Activated CD8-positive, alpha-beta memory T cell treated with anti-CD3 and anti-CD28 coated beads for 1 hour (primary cell): ENCODE measurements at places on chromosomes 7 and 10.

DNA sequence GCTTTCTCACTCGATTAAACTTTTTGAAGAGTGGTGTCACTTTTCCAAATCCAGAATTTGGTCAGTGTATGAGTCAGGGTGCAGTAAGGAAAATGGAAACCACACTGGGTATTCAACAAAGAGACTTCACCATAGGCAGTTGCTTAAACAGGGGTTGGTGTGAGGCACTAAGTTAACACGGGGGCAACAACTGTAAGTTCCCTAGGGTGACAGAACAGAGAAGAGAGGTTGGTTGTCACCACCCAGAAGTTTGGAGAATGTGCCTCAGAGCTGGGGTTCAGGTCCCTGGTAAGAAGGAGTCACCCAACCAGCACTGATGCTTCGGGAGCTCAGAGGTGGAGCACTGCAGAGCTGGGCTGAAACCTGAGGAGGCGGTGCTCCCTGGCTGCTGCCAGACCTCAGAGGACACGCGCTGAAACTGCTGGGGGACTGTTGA lies 170.4 kb downstream of the ARID5B start:
- DNase-seq, result no peak

DNA sequence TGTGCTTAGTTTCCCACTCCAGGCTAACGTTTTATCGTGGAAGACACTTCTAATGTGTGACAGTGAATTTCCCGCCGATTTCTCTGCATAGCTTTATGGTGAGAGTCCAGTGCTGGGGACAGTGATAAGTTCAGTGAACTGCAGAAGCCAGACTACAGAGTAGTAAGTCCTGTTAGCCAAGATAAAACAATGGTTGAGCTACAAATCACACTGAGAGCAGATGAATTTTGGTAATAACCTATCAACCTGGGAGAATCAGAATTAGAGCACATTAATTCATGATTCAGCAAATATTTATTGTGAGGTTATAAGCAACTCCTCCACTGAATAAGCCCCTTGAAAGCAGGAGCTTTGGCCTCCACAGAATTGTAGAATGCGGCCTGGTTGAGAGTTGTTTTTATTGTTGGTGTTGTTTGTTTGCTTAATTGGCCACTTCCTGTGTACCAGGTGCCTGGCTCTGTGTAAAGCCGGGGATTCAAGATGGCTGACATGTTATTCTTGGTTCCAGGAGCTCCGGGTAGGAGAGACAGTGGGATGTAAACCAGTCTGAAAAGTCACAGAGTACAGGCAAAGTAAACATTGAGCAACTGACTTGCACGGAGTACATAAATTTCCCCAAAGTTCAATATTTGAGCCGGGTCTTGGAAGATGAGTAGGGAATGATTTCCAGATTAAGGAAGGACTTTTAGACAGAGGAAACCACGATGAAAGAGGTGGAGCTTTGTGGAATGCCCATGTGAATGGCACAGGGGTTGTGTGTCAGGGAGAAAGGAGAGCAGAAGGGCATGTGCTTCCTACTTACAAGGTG lies 112.7 kb downstream of the SNX10 start:
- DNase-seq, result no peak

- no peak for DNase-seq
Observed at GRCh38 chr10:31701546-31701945, 227.1 kb downstream of the ARHGAP12 start.

DNA sequence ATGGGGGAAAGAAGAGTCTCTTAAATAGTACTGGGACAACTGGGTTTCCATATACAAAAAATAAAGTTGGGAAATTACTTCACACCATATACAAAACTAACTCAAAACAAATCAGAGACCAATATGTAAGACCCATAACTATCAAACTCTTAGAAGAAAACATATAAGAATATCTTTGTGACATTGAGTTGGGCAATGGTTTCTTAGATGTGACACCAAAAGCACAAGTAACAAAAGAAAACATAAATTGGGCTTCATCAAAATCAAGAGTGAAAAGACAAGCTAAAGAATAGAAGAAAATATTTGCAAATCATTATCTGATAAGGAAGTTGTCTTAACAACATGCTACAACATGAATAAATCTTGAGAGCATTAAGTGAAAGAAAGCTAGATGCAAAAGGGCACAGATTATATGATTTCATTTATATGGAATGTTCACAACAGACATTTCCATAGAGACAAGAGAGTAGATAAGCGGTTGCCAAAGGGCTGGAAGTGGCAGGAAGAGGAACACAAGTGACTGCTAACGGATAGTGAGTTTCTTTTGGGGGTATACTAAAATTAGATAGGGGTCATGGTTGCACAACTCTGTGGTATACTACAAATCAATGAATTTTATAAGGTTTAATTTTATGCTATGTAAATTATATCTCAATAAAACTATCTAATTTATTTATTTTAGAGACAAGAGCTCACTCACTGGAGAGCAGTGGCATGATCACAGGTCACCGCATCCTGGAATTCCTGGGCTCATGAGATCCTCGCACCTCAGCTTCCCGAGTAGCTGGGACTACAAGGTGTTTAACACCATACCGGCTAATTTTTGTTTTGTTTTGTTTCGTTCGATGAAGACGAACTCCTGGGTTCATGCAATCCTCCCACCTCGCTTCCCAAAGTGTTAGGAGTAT lies 35.4 kb downstream of the JMJD1C start:
- DNase-seq, result no peak

DNA sequence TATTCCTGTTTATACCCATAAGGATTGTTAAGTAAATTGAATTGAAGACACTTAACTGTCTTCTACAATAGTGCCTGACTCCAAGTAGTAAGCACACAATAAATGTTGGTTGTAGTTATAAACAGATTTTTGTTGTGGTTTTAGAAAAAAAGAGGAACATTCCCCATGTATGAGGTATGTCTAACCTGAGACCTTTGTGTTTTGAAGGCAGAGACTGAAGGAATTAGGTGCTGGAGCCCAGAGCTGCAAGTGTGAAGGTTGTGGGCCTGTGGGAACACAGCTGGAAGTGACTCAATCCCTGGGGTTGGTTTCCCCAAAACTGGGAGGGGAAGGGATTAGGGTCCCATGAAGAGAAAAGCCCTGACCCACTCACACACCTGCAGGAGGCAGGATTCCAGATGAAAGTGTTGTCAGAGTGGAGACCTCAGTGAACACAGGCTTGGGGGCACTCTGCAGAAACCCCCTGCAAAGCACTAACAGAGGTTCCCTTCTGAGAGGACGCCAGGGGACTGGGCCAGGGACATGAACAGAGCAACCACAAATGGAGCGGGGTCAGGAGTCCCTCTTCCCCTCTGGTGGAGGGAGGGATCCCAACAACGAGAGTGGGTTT lies 265.1 kb upstream of the KLF14 start:
- DNase-seq, result no peak

- DNase-seq, result no peak
Observed at GRCh38 chr7:106721816-106722785, 61.1 kb upstream of the CCDC71L start.

DNA sequence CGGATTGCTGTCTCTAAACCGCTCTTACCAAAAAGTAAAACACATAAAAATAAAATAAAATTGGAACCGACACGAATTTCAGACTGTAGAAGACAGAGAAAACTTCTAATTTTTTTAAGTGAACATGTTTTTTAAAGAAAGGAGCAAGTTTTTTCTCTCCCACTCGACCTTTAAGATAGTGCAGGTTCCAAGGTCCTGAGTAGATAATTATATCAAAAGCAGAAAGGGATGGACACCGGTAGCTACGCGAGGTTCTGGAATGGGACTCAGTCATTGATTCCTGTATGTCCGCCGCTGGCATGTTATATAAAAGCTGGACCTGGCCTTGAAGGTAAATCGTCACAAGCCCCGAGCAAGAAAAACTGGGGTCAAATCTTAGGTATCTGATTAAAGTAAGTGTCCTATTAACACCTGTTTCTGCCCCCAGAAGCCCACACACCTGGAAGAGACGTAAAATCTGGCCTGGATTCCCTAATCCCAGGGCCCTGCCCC lies 462 bp upstream of the CISD1 start:
- DNase-seq, result no peak

DNA sequence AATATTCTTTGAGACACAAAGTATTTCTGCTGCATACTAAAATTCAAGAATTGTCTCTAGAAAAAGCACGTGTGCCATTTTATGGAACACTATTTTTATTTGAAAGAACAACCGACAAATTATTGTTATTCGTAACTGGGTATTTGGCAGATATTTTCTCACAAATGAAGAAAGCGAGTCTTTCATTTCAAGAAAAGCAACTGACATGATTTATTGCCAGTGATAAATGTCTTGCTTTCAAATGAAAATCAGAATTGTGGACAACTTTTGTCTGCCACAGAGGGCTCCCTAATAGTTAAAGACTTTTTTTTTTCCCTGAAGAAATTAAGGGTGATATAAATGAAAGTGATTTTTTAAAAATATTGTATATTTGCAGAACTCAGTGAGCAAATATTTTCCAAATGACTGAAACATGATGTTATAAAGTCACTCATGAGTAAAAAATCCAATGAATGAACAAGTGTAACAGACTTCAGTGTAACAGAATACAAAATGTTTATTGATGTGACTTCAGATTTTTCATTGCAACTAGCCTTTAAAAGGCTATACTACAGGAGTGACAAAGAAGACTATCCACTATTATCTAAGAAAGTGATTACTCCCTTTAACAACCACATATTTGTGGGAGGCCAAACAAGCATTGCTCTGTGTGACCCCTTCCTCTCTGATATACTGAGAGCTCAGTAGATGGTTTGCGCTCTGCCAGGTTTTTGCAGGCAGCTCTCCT lies 49.0 kb upstream of the SEMA3E start:
- no peak for DNase-seq

DNA sequence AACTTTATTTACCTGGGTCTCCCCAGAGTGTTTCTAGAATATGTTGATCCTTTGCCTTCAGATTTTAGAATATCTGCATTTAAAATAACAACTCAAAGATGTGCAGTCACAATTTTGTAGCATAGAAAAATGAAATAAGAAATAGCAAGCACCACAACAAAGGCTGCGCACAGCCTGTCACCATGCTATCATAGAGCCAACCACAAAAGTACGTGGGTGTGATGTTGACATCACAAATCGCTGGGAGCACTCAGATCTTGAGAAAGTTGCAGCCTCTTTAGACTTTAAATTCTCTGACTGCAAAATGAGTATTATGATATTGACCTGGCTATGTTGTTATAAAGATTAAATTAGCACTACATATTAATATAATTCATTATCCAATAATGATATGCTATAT lies 177.9 kb downstream of the TNS3 start:
- DNase-seq, result no peak

DNA sequence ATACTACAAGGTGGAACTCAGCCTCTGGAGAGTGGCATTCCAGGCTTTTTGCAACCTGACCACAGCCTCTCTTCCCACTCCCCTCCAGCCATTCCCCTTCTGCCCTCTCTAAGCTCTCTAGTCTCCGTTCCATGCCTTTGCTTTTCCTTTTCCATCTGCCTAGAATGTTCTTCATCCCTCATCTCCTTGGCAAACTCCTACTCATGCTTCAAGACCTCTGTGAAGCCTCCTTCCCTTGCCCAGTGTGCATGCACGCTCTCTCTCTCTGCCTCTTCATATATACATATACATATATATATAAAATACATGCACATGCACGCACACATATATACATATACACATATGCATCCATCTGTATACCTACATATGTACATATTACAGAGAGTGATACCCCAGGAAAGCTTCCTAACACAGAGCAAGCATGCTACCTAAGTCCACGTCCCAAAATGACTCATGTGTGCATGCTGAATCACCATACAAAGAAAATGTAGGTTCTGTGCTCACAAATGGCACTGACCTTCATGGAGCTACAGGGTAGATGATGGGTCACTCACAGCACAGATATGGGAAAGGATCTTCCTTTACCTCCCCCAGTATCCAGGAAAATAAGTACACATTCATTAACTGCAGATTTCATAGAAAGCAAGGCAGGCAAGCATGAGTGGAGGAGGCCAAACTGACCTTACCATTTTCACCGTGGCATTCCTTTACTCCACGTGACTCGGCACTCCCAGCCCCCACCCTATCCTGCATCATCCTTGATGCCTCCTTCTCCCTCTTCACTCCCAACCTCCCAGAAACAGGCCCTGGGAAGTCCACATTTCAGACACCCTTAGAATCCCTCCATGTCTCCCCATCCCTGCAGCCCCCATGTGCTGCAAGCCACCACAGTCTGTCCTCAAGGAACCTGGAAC lies 238.4 kb upstream of the ZMIZ1 start:
- DNase-seq, result no peak
